Activated naive CD8-positive, alpha-beta T cell treated with anti-CD3 and anti-CD28 coated beads, Interleukin-2, amount 50 U/mL, for 24 hours (primary cell): ENCODE measurements at places on chromosomes 11 and 22.

DNA sequence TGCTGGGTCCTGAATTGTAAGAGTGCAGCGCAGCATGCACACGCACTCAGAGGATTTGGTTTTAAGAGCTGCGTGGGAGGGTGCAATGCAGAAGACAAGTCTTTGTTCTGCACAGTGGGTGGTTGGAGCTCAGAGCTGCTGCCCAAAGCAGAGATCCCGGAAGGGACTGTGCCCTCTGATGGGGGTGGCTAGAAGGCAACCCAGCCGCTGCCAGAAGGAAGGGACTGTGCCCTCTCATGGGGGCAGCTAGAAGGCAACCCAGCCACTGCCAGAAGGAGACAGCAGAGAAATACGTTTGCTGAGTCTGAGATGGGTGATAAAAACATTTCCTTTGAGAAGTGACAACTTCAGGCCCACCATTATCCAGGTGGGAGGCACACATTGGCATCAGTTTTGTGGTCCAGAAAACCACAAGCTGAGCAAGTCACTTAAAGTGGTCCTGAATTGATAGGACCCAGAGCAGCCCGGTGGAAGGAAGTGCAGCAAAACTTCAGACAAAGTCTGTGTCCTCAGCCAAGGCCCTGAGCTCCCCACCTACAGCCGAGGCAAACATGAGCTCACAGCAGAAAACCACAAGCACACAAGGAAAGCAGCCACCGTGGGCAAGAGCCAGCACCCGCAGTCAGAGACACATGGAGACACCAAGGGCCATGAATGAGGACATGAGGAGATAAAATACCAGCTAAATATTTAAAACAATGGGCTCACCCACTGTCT, 4.3 kb downstream of the KRTAP5-6 start:
- H3K4me3 ChIP-seq: peak overlapping the region; percentile 27
- H3K4me1 ChIP-seq: peaks cover 41% of the 10 kb centered on the region
- H3K27ac ChIP-seq: peak overlapping the region; percentile 29
- DNase-seq: peak; percentile 44

- H3K4me3 ChIP-seq: no peak overlapping the region
- H3K4me1 ChIP-seq: no peaks in the 10 kb centered on the region
- H3K27ac ChIP-seq: no peak overlapping the region
Observed at GRCh38 chr11:102097186-102097585, 13.1 kb upstream of the YAP1 start.

DNA sequence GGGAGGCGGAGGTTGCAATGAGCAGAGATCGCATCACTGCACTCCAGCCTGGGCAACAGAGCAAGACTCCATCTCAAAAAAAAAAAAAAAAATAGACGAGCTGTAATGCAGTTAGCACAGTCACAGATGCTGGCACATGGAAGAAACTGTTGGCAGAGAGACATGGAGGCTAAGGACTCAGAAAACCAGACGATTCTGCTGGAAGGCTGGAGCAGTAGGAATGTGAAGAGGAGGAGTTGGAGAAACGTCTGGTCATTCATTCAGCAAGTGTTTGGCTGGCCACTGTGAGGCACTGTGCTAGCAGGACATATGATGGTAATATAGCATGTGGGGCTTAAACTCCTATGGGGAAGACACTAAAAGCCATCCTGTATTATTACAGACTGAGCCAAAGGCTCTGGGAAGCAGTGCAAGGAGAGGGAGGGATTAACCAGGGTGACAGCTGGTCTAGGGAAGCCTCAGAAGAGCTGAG, 5.0 kb downstream of the UQCR10 start:
- no peaks in the 10 kb centered on the region for H3K27me3 ChIP-seq
- no peak overlapping the region for H3K4me3 ChIP-seq
- H3K27ac ChIP-seq: no peak overlapping the region

GRCh38 chr11:70303070-70303469, 32.6 kb downstream of the PPFIA1 start:
- H3K36me3 ChIP-seq: peaks cover 7% of the 10 kb centered on the region
- H3K4me1 ChIP-seq: peaks cover 3% of the 10 kb centered on the region
- no peak overlapping the region for H3K27ac ChIP-seq
- no peaks in the 10 kb centered on the region for H3K27me3 ChIP-seq
- DNase-seq: no peak
- H3K4me3 ChIP-seq: no peak overlapping the region

- no peak for DNase-seq
- H3K4me1 ChIP-seq: peaks cover 7% of the 10 kb centered on the region
- peaks cover 32% of the 10 kb centered on the region for H3K27me3 ChIP-seq
- no peak overlapping the region for H3K27ac ChIP-seq
- no peaks in the 10 kb centered on the region for H3K36me3 ChIP-seq
- no peak overlapping the region for H3K4me3 ChIP-seq
Observed at GRCh38 chr11:17548444-17548843, 1.4 kb downstream of the OTOG start.

- no peak for DNase-seq
- no peak overlapping the region for H3K4me3 ChIP-seq
Observed at GRCh38 chr11:36239636-36240035, 49.6 kb downstream of the COMMD9 start.

DNA sequence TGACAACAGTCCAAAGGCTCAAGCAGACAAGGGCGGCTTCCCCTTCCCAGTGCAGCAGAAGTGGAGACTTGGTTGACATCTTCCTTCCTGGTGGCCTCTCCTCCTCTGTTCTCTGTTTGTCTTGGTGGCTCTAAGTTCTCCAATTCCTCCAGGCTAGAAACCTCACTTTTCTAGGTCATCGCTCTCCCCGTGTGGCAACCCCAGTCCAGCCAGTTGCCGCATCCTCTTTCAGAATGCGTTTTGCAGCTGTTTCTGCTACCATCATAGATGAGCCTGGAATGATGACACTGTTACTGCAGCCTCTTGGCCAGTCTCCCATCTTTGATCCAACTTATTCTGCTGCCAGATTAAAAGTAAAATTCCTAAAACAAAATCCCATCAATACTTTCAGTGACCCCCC, 201.5 kb downstream of the TRIM29 start:
- no peaks in the 10 kb centered on the region for H3K36me3 ChIP-seq
- H3K27ac ChIP-seq: no peak overlapping the region
- no peaks in the 10 kb centered on the region for H3K4me1 ChIP-seq
- H3K27me3 ChIP-seq: peaks cover 6% of the 10 kb centered on the region
- no peak overlapping the region for H3K4me3 ChIP-seq

DNA sequence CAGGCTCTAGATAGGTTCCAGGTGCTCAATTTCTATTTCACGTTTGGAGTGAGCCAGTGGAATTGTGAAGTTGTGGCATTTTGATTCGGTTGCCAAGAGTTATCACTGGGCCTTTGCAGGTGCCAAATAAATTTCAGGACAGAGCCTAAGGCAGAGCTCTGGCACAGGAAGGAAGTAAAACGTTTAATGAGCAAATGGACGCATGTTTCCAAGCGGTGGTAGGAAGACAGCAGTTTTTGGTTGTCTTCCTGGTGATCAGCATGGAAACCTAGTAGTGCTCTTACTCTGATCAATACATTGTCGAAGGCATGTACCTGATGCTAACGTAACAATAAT, 452 bp downstream of the BIRC3 start:
- peaks cover 53% of the 10 kb centered on the region for H3K36me3 ChIP-seq
- no peak for DNase-seq
- H3K27ac ChIP-seq: peak overlapping the region; percentile 96
- peak overlapping the region; percentile 96 for H3K4me3 ChIP-seq
- H3K27me3 ChIP-seq: peaks cover 4% of the 10 kb centered on the region
